ENCODE measurements at places on chromosomes 6 and 20.

- DNase-seq = no peak
Measured at GRCh38 chr6:93177438-93177837, 241.9 kb downstream of the EPHA7 start.

GRCh38 chr6:92196325-92196724, 1223.0 kb downstream of the EPHA7 start:
- no peak for DNase-seq

GRCh38 chr6:154258064-154258757, 98.4 kb downstream of the IPCEF1 start:
- DNase-seq = no peak

DNA sequence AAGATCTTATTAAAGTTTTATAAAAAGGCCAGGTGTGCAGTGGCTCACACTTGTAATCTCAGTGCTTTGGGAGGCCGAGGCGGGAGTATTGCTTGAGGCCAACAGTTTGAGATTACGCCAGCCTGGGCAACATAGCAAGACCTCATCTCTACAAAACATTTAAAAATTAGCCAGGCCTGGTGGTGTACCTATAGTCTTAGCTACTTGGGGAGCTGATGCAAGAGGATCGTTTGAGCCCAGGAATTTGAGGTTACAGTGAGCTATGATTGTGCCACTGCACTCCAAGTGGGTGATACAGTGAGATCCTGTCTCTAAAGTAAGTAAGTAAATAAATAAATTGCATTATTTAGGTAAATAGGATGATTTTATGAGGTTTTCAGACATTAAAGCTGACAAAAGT, 183.2 kb downstream of the ISM1 start:
- DNase-seq = no peak

DNA sequence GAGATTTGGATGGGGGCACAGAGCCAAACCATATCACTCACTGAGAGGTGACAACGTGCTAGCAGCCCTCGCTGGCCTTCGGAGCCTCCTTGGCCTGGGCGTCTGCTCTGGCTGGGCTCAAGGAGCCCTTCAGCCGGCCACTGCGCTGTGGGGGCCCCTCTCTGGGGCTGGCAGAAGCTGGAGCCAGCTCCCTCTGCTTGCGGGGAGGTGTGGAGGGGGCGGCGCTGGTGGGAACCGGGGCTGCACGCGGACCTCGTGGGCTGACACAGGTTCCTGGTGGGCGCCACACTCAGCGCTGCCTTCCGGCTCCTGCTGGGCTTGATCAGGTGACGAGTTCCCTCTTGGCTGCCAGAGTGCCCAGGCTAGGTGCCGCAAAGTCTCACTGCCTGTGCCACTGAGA, 489.2 kb downstream of the PKHD1 start:
- DNase-seq = no peak

GRCh38 chr6:18062733-18063132, 59.7 kb downstream of the NHLRC1 start:
- no peak for DNase-seq

DNA sequence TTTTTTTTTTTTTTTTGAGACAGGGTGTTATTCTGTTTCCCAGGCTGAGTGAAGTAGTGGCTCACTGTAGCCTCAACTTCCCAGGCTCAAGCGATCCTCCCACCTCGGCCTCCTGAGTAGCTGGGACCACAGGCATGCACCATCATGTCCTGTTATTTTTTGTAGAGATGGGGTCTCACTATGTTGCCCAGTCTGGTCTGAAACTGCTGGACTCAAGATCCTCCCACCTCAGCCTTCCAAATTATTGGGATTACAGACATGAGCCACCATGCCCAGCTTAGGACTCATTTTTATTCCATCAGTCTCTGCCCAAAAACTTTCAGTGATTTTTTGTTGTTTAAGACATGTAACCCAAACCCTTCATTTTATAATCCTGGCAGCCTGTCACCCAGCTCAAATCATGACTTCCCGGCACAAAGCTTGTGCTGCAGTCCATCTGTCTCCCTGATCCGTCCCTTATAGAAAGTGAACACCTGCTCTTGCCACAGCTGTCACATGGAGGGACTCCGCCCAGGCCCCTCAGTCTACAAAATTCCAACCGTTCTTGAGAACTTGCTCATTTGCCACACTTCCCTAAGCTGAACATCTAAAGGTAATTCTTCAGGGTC, 183.9 kb upstream of the JARID2 start:
- no peak for DNase-seq

- no peak for DNase-seq
Measured at GRCh38 chr6:20589266-20589665, 55.0 kb downstream of the CDKAL1 start.

- DNase-seq = no peak
Measured at GRCh38 chr6:169648617-169649016, 53.2 kb downstream of the WDR27 start.

Data from anterior cingulate cortex (tissue), 58 donors.